ENCODE measurements at places on chromosomes 6 and 20.
A peak's percentile ranks its signal among the peaks of the same experiment; 100 is the strongest.

DNA sequence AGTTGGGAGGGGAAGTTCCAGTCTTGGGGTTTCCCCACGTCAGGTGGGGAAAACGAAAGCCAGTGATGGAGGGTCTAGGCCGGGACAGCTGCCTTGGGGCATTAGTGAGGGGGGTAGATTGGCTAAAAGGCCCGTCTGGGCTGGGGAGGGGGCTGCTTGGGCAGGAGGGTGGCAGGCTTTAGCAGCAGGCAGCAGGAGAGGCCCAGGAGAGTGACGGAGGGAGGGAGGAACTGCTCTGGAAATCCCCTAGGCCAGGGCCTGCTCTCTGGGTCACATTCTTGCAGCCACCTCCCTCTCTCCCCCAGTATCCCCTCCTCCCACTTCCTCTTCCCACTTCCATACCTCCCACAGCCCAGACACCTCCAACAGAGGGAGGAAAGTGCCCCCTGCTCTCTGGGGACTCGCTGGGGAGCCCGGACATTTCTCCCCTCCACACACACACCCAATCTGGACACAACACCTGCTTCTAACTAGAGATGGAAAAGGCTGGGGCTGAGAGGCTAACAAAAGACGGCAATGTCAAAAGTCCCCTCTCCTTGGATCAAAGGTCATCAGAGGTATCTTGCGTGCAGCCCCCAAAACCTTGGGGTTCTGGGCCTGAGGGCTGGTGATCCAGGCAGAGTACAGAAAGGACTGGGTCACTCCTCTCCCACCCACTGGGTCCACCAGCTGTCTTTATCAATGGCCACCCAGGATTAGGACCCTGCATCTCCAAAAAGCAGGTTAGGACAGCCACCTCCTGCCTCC, 1.8 kb downstream of the NFKBIE start:
- no peak for DNase-seq

- DNase-seq, result no peak
Measured at GRCh38 chr6:45898941-45899682, 116.5 kb downstream of the CLIC5 start.

DNA sequence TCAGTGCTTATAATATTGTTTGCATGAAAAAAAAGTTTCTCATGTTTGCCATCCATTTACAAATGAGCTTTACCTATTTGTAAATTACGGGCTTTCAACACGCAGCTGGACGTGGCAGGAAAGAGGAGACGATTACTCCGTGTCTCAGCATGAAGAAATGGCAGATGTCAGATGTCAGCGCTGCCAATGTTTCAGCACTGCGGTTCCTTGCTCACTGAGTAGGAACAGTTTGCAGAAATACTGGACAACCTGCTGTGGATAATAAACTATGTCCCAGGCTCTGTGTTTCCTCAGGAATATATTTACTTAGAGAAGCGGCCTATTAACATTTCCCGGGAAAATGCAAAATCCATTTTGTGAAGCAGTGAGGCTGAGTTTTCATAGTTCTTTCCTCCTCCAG, 22.7 kb downstream of the RAMACL start:
- DNase-seq, result no peak

DNA sequence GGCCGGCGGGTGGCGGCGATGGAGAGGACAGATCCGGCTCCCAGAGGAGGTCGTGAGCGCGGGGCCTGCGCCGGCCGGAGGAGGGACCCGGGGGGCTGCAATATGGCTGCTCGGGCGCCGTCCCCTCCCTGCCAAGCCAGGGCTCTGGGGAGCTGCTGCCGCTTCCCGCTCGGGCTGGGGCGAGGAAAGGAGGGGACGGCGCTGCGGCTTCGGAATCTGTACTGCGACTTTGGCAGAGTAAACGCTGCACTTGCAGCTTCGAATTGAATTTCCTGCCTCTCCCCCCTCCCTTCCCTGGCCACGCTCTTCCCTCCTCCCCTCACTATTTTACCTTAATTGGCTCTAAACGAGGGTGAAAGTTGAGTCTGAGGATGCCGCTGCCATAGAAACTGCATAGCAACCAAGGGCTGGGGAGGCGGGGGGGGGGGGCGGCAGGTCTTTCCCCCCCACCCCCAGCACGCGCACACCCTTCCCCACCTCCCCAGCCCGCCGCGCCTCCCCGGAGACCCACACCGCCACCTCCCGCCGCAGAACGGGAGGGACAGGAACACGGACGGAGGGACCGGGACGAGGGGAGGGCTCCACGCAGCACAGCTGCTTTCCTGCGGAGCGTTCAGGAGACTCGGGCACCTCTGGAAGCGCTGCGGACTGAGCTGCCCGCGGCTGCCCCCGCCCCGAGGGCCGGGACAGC, 93.9 kb downstream of the RNASET2 start:
- DNase-seq, result peak; percentile 79

- no peak for DNase-seq
Measured at GRCh38 chr20:21090721-21091120, 15.4 kb downstream of the LINC00237 start.

GRCh38 chr20:9119776-9120175, 50.9 kb downstream of the PLCB4 start:
- peak; percentile 2 for DNase-seq

- DNase-seq, result no peak
Measured at GRCh38 chr6:146361128-146361924, 182.3 kb upstream of the RAB32 start.

DNA sequence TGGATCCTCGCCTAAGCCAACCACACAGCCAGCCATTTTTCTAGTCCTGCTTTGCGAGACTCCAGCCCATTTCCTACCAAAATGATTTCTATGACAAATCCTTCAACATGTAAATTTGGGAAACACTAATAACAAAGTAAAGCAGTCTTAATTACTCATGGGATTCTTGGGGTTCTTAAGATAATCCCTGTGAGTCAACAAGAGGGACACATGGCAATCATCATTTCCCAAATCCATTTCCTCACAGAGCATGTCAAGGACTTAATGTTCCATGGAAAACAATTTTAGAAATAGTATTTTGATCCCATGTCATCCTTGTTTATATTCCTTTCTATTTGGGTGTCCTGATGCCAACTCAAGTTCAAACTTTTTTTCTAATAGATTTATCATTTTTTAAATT, 322.7 kb upstream of the NOX3 start:
- no peak for DNase-seq
